Stimulated activated CD8-positive, alpha-beta memory T cell treated with anti-CD3 and anti-CD28 coated beads, Interleukin-15, amount 100 ng/mL, for 48 hours (primary cell): ENCODE measurements at places on chromosomes 16 and 17.
A peak's percentile ranks its signal among the peaks of the same experiment; 100 is the strongest.

- DNase-seq = no peak
Observed at GRCh38 chr16:16092925-16093627, 130.2 kb downstream of the ABCC6 start.

DNA sequence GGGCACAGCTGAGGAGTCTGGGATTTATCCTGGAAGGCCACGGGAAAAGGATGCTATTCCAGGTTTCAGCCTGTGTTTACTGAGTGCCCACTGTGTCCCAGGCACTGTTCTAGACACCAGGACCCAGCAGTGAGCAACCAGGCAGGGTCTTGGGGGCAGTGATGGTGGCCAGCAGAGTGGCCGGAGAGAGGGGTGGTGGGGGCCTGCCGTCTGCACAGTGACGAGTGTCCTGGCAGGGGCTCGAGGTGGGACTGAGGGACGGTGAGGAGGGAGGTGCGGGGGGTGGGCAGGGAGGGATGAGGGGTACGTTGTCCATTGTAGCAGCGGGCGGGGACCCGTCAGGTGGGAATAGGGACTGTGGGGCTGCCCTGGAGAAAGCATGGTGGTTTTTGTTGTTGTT is 66.3 kb upstream of the CIBAR2 start:
- no peak for DNase-seq

DNA sequence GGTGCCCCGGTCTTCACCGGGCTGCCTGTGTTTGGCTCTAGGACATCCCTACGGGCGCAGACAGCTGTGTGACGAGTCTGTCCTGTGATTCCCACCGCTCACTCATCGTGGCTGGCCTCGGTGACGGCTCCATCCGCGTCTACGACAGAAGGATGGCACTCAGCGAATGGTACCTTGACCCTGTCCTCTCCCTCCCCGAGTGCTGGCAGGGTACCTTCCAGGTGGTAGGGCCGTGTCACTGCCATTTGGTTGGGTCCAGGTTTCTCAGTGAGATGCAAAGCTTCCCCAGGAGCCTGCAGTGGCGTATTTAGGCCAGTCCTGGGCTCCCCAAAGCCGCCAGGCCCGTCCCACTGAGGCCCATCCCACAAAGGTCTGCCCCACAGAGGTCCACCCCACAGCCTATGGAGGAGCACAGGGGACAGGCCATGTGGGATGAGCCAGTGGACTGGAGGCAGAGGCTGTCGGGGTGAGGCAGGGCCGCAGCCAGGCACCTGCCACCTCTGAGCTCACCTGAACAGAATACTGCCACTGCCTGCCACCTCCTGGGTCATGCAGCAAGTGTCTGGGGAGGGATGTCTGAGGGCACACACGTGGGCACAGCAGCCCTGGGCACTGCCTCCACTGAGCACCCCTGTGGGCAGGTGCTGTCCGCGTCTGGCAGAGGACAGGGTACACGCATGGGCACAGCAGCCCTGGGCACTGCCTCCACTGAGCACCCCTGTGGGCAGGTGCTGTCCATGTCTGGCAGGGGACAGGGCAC is 31.4 kb upstream of the CHMP6 start:
- DNase-seq = no peak

- DNase-seq = no peak
Observed at GRCh38 chr16:57804111-57804837, 2.0 kb upstream of the KIFC3 start.

GRCh38 chr17:60522889-60523626 is 3.0 kb downstream of the APPBP2 start:
- DNase-seq = no peak

DNA sequence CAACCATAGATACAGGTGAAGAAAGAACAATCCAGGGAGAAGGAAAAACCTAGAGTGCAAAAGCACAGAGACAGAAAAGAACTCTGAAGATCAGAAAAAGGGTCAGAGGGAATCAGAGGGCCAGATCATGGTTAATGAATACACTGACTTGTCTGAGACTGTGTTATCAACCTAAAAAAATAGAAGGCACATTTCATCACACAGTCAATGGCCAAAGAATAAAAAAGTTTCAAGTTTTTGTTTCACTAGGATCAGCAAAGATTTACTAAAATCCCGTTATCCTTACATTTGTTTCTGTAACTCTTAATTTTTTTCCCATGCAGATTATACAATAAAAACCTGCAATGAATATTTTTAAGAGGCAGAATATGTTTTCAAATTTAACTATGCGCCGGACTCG is 38.5 kb downstream of the CNOT1 start:
- no peak for DNase-seq

DNA sequence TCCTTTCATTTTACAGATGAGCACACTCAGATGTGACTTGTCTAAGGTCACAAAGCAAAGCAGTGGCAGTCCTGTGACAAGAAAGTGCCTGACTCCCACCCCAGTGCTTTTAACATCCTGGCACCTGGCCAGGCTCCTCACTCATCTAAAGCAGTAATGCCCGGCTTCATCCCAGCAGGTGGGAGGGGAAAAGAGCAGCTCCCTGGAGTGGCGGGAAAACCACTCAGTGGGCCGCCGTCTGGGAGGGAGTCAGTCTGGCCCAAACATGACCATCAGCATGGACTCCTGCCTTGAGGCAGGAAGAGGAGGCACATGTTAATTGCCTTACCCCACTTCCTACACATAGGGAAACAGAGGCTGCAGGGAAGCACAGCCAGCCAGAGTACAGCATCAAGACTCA is 2.6 kb downstream of the PCGF2 start:
- no peak for DNase-seq

GRCh38 chr17:70254735-70255460 is 85.6 kb downstream of the KCNJ2 start:
- DNase-seq = no peak

- no peak for DNase-seq
Observed at GRCh38 chr16:22813223-22813947, 577 bp upstream of the HS3ST2 start.

- no peak for DNase-seq
Observed at GRCh38 chr17:74531231-74531761, at the start of gene CD300LB. Gene CD300LB (minus strand): TSS chr17:74531475. CDS start chr17:74531350, 125 bp downstream.

GRCh38 chr16:87882436-87883019 is 13.2 kb upstream of the SLC7A5 start:
- no peak for DNase-seq

DNA sequence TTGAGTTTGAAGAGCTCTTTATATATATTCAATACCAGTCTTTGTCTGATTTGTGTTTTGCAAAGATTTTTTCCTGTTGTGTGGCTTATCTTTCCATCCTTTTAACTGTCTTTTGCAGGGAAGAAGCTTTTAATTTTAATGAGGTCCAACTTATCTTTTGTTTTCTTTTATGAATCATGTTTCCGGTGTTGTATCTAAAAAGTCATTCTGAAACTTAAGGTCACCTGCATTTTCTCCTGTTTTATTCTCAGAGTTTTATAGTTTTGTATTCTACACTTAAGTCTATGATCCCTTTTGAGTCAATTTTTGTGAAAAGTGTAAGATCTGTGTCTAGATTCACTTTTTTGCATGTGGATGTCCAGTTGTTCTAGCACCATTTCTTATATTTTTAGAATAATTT is 24.6 kb upstream of the COX10 start:
- DNase-seq = no peak

DNA sequence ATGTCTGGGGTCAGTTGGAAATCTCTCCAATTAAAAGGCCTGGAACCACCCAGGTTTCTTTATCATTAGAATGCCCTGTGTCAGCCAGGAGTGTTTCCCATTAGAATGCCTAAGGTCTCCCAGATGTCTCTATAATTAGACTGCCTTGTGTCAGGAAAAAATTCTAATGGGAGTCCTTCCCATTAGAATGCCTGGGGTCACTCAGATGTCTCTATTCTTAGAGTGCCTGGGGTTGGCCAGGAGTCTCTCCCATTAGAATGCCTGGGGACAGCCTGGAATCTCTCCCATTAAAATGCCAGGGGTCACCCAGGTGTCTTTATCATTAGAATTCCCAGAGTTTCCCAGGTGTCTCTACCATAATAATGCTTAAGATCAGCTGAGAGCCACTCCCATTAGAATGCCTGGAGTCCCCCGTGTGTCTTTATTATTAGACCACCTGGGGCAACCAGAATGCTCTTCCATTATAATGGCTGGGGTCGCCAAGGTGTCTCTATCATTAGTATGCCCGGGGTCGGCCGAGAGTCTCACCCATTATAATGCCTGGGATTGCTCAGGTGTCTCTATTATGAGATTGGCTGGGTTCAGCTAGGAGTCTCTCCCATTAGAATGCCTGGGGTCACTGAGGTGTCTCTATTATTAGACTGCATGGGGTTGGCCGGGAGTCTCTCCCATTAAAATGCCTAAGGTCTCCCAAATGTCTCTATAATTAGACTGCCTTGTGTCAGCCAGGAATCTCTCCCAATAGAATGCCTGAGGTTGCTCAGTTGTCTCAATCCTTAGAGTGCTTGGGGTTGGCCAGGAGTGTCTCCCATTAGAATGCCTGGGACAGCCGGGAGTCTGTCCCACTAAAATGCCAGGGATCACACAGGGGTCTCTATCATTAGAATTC is 2254.6 kb downstream of the TP53TG3F start:
- no peak for DNase-seq

DNA sequence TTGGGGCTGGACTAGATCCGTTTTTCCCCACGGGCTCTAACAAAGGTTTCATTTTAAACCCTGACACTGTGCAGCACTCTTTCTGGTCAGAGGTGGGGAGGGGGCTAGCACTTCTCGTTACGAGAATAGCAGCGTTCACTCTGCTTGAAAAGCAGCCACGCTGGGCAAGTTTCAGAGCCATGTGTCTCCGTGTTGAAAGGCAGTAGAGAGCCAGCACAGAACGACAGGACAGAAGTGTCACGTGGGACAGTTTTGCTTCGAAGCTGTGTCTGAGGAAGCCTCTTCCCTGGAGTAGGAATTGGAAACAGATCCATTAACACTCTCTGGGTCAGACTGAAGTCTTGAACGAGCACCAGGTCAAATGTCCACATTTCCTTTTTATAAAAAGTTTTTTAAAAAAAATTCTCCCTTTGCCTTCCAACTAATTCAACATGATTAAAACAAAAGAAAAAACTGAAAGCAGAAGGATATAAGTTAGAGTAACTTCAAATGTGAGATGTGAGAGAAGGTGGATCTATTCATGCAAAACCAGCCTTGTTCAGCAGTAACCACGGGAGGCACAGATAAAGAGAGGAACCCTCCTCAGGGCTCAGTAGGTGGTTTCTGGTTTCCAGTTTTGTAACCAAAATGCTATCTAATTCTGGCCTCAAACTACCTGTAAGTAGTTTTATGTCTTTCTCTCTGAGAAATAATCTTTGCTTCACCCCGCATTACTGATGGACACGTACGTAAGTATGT is 65.0 kb downstream of the SMG6 start:
- DNase-seq = no peak

DNA sequence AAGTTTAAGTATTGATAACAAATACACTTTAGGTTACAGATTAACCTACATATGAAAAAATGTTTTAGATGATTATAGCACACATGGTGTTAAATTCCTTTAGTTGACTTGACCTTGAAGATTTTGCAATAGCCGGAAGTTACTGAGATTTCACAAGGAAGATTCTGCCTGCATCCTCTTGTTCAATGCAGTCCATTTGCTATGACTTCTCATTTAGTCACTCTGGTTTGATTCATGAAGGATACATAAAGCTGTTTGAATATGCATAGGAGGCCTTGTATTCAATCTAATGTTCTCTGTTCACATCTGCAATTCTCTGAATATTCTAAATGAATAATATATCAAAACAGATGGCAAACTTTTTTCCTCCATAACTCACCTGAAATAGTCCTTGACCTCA is 870.2 kb upstream of the GOT2 start:
- no peak for DNase-seq

GRCh38 chr17:57481910-57482391 is 225.6 kb downstream of the MSI2 start:
- no peak for DNase-seq

GRCh38 chr16:81738783-81739496 is 40.2 kb upstream of the PLCG2 start:
- DNase-seq = no peak

GRCh38 chr17:56034197-56034635 is 119.1 kb upstream of the ANKFN1 start:
- DNase-seq = no peak

- DNase-seq = peak; percentile 57
Observed at GRCh38 chr16:81403601-81404391, 40.8 kb upstream of the CMIP start.

DNA sequence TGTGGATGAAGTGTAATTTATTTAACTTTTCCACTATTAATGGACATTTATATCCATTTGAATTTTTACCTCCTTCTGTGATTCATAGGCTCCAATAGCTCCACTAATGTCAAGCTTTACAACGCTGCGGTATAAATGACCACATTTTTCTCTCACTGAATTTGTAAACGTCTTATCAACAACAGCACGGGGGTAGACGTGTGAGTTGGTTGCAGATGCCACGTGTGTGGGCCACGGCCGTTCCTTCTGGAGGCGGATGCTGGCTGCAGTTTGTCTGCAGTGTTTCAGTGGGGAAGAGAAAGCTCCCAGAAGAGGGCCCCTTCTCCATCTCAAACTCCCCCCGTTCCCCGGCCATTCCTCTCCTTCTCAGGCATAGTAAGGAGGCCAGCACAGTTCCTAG is 68.2 kb upstream of the XYLT1 start:
- DNase-seq = no peak

DNA sequence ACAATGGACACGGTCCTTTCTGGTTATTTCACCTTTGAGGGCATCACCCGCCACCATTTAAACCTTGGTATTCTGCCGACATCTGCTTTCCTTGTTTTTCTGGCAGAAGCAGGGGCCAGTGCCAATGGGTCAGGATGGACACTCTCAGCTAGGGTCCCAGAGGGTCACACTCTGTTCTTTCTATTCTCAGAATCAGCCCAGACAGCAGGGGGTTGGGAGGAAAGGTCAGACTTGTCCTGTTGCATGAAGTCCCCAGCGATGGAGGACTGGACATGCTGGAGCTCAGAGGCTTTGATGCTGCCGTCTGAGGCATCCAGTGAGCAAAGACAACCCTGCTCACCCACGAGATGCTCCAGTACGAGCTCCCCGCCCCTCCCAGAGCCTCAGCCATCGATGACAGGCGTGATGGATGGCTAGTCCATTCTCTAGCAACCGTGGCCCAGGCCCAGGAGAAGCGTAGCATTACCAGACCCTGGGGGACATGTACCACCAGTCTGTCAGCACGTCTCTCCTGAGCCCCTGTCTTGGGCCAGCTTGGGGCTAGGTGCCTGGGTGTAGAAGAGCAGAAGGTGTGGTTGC is 62.0 kb downstream of the FOXL1 start:
- no peak for DNase-seq

GRCh38 chr16:269061-269796 is 6.5 kb downstream of the RGS11 start:
- DNase-seq = no peak

GRCh38 chr17:31586946-31587345 is 195.5 kb downstream of the RAB11FIP4 start:
- no peak for DNase-seq

DNA sequence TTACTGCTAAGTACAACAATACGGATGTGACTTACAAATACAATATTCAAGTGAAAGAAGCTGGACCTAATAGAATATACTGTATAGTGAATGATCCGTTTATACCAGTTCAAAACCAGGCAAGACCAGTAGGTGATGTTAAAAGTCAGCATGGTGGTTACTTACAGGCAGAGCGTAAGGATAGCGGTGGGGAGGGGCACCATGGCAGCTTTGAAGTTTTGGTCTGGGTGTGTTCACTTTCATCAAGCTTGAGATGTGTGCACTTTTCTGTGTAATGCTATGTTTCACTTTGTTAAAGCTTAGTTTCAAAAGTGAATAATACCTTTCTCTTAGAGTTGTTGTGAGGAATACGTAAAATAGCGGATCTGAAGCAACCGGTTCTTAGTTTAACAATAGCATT is 16.5 kb upstream of the SLC35G3 start:
- DNase-seq = no peak

GRCh38 chr17:73050797-73051196 is 41.7 kb downstream of the SLC39A11 start:
- no peak for DNase-seq

GRCh38 chr17:76565728-76566612 is 19.7 kb downstream of the ST6GALNAC2 start:
- DNase-seq = no peak
